ENCODE measurements at places on chromosomes 3 and 15.

DNA sequence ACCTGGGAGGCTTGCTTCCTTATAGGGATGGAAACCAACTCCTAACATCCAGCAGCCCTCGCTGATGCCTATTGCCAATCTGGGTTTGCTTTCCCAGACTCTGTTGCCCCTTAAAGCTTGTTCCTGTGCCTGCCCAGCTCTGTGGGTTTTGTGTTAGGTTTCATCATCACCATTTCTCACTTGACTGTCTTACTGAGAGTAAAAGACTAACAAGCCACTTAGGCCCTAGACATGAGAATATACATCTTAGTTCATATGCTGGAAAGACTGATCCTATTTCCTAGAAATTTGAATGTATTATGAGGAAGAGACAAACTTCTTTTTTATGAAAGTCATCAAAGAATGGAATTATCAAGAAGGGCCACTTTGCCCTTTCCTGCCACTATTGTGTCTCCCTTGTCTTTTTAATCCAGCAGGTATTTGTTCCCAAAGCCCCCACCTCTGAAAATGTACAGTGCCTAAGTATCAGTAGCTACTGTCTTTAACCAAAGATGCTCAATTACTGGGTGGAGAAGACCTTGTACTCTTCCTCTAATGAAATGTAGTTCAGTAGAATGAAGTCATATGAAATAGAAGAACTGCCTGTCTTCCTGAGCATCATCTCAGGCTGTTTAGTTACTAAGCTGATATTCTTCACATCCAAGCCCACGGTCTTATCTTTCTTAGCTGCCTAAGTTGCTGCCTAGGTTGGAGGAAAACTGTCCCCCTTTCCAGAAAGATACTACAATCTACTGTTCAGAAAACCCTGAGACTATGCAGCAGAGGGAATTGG lies 59.8 kb upstream of the ZPLD1 start:
- H3K36me3 ChIP-seq: no peaks in the 10 kb centered on the region
- H3K4me3 ChIP-seq: no peak overlapping the region
- H3K27ac ChIP-seq: no peak overlapping the region

DNA sequence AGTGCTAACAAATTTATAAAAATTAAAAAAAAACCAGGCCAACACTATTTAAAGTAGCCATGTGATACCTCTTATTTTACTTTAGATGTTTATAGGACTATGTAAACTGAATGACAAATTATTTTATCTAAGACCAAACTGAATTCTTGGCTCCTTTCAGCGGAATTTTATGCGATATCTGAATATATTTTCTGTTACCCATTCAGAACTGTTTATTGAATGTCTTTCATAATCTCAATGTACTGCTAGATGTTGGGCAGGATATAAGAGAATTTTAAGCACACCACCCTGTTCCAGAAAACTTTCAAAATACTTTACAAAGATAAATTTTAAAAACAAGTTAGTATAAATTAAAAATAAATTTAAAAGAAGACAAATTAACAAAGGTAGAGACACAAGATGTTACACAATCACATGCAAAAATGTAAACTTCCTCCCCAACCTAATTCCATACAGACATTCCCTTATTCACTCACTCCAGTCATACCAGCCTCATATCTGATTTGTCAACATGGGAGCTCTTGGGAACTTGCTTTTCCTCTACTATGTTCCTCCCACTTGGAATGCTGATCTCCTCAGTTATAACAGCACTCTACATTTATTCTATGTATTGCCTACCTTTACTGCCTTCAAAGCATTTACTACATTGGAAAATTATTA lies 154.6 kb upstream of the MBNL1 start:
- DNase-seq: no peak
- no peaks in the 10 kb centered on the region for H3K36me3 ChIP-seq
- H3K4me3 ChIP-seq: no peak overlapping the region
- no peaks in the 10 kb centered on the region for H3K4me1 ChIP-seq
- H3K27ac ChIP-seq: no peak overlapping the region
- H3K27me3 ChIP-seq: no peaks in the 10 kb centered on the region

GRCh38 chr3:133821767-133822638 lies 16.4 kb downstream of the SRPRB start:
- no peak overlapping the region for H3K4me3 ChIP-seq
- no peaks in the 10 kb centered on the region for H3K27me3 ChIP-seq
- DNase-seq: peak; percentile 89
- H3K27ac ChIP-seq: no peak overlapping the region

- no peak for DNase-seq
- H3K4me3 ChIP-seq: no peak overlapping the region
- H3K36me3 ChIP-seq: no peaks in the 10 kb centered on the region
- H3K4me1 ChIP-seq: no peaks in the 10 kb centered on the region
- no peak overlapping the region for H3K27ac ChIP-seq
Observed at GRCh38 chr3:18716101-18716500, 291.0 kb upstream of the SATB1 start.

DNA sequence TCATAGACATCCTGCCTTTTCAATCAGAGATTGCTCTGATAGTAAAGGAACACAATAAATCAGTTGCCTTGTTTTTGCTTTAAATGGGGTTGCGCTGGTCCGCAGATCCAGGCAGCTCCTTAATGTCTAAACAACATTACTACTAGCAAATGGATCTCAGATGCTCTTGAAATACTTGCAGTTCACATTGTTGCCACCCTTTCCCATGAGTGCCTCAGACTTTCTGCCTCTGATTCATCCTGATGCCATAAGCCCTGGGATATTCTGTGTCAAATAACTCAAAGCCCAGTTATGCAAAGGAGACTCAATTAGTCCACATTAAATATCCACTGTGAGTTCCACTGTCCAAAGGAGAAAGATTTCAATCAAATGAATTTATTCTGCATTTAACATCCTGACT lies 196.7 kb downstream of the PLCH1 start:
- H3K4me3 ChIP-seq: no peak overlapping the region
- no peaks in the 10 kb centered on the region for H3K36me3 ChIP-seq
- no peak overlapping the region for H3K27ac ChIP-seq
- peak; percentile 27 for DNase-seq
- no peaks in the 10 kb centered on the region for H3K4me1 ChIP-seq

GRCh38 chr3:188476935-188477334 lies 323.0 kb downstream of the LPP start:
- H3K4me1 ChIP-seq: no peaks in the 10 kb centered on the region
- H3K4me3 ChIP-seq: no peak overlapping the region
- no peak overlapping the region for H3K27ac ChIP-seq
- H3K27me3 ChIP-seq: no peaks in the 10 kb centered on the region
- H3K36me3 ChIP-seq: no peaks in the 10 kb centered on the region

GRCh38 chr3:123695731-123696640 lies 111.1 kb upstream of the HACD2 start:
- H3K27me3 ChIP-seq: no peaks in the 10 kb centered on the region
- H3K36me3 ChIP-seq: no peaks in the 10 kb centered on the region
- no peak for DNase-seq
- peaks cover 5% of the 10 kb centered on the region for H3K4me1 ChIP-seq
- H3K27ac ChIP-seq: no peak overlapping the region

DNA sequence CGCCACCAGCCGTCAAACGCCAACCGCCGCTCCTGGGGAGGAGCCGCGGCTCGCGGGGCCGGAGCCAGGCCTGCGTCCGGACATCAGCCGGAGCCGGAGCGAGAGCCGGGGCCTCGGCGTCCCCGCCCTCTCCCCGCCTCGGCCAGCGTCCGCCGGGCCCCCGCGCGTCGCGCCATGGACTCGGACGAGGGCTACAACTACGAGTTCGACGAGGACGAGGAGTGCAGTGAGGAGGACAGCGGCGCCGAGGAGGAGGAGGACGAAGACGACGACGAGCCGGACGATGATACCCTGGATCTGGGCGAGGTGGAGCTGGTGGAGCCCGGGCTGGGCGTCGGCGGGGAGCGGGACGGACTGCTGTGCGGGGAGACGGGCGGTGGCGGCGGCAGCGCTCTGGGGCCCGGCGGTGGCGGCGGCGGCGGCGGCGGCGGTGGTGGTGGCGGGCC lies 359 bp downstream of the ARIH1 start:
- peaks cover 2% of the 10 kb centered on the region for H3K4me1 ChIP-seq
- peak overlapping the region; percentile 97 for H3K27ac ChIP-seq
- peaks cover 1% of the 10 kb centered on the region for H3K36me3 ChIP-seq
- peak; percentile 51 for DNase-seq

- no peaks in the 10 kb centered on the region for H3K27me3 ChIP-seq
- H3K27ac ChIP-seq: no peak overlapping the region
- H3K4me1 ChIP-seq: no peaks in the 10 kb centered on the region
- no peak for DNase-seq
Observed at GRCh38 chr3:115226844-115227445, 79.9 kb upstream of the ZBTB20 start.

GRCh38 chr15:48300038-48300437 lies 31.2 kb upstream of the DUT start:
- peak overlapping the region; percentile 7 for H3K27ac ChIP-seq
- H3K27me3 ChIP-seq: no peaks in the 10 kb centered on the region
- H3K4me3 ChIP-seq: no peak overlapping the region
- H3K36me3 ChIP-seq: no peaks in the 10 kb centered on the region
- peak; percentile 40 for DNase-seq
- H3K4me1 ChIP-seq: peaks cover 12% of the 10 kb centered on the region

GRCh38 chr3:42262525-42262924 lies 3.5 kb downstream of the CCK start:
- H3K4me3 ChIP-seq: no peak overlapping the region
- peak; percentile 61 for DNase-seq
- no peak overlapping the region for H3K27ac ChIP-seq
- peaks cover 19% of the 10 kb centered on the region for H3K27me3 ChIP-seq

DNA sequence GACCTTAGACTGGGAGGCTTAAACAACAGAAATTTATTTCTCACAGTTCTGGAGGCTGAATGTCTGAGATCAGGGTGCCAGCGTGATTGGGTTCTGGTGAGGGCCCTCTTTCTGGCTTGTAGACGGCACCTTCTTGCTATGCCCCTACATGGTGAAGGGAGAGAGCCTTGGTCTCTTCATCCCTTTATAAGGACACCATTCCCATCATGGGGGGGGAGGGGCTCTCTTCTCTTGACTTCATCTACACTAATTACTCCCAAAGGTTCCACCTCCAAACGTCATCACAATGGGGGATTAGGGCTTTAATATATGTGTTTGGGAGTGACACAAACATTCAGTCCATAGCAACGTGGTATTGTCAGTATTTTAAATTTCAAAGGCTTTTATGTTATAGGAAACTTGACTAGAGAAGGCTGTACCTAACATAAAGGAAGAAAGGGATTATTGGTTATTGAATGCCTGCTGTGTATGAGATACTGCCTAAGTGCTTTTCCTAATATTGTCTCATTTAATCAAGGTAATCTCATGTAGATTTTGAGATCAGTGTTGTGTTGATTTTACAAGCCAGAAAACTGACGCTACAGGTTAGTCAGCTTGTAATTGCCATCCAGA lies 20.9 kb downstream of the SYN2 start:
- no peak overlapping the region for H3K4me3 ChIP-seq
- no peak overlapping the region for H3K27ac ChIP-seq
- DNase-seq: peak; percentile 42
- peaks cover 6% of the 10 kb centered on the region for H3K4me1 ChIP-seq

- no peak for DNase-seq
- H3K36me3 ChIP-seq: no peaks in the 10 kb centered on the region
- H3K27me3 ChIP-seq: no peaks in the 10 kb centered on the region
- H3K4me3 ChIP-seq: no peak overlapping the region
- no peak overlapping the region for H3K27ac ChIP-seq
Observed at GRCh38 chr15:100722551-100723314, 120.3 kb downstream of the ASB7 start.

DNA sequence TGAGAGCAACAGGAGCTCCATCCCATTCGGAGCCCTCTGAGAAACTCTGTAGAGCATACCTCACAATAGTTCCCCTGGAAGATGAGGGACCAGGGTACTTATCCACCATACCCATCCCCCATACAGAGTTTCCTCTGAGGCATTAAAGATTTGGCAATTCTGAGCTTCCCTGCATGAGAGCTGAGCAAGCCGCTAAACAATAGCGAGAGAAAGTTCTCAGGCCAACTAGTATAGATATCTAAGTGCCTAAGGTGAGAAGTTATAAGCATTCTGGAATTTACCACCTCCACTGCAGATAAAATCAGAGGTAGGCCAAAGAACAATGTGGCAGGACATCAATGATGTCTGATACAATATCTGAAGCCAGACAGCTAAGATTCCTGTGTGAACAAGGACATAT lies 129.1 kb upstream of the MBNL1 start:
- H3K27ac ChIP-seq: no peak overlapping the region
- no peaks in the 10 kb centered on the region for H3K27me3 ChIP-seq

DNA sequence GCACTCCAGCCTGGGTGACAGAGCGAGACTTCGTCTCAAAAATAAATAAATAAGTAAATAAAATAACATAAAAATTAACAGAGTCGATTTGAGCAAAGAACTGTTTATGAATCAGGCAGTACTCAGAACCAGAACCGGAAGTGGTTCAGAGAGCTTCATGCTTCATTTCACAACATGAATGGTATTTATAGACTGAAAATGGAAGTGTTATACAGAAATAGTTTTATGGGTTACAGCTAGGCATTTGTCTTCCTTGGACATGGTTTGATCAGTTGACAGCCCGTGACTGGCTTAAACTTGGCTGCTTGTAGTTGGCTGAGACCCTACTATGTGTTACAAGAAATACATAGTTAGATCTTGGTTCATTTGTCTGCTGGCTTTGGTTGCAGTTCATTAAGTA lies 216.0 kb upstream of the MCTP2 start:
- no peak overlapping the region for H3K4me3 ChIP-seq
- H3K4me1 ChIP-seq: no peaks in the 10 kb centered on the region
- no peak for DNase-seq
- H3K27ac ChIP-seq: no peak overlapping the region
- no peaks in the 10 kb centered on the region for H3K27me3 ChIP-seq

- H3K36me3 ChIP-seq: no peaks in the 10 kb centered on the region
- no peak for DNase-seq
- no peak overlapping the region for H3K4me3 ChIP-seq
- H3K27ac ChIP-seq: no peak overlapping the region
Observed at GRCh38 chr3:108008931-108009639, 81.7 kb downstream of the CD47 start.
